ENCODE measurements at places on chromosomes 2 and 18.

GRCh38 chr2:224986477-224986876 lies 55.8 kb downstream of the DOCK10 start:
- no peak for DNase-seq

- no peak for DNase-seq
These were observed 219.6 kb downstream of the PDE1A start for GRCh38 chr2:182207049-182207746.

- DNase-seq, result peak; percentile 59
These were observed 484 bp downstream of the ABCB6 start for GRCh38 chr2:219218217-219218731.

GRCh38 chr2:88818381-88818780 lies 126.9 kb downstream of the RPIA start:
- DNase-seq, result no peak

DNA sequence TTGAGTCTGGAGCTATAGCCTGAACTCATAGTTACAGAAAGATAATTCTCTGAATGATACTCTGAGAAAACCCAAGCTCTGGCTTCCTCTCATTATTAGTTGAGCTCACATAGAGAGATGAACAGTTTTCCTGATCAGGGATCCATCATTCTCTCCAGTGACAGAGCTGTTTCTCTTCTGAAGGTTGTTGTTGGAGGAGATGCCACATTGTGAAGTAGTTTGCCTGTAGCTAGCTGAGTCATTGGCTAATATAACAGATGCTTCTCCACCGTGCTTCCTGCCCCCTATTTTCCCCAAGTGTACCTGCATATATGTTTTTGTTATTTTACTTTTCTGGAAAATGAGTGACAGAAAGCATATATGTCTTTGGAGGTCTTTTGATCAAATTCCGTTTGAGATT lies 64.6 kb downstream of the OSBPL6 start:
- DNase-seq, result no peak

Data from left renal cortex interstitium (tissue), 4 donors.